Dermis microvascular lymphatic vessel endothelial cell (primary cell): ENCODE measurements at places on chromosomes 2 and 18.

DNA sequence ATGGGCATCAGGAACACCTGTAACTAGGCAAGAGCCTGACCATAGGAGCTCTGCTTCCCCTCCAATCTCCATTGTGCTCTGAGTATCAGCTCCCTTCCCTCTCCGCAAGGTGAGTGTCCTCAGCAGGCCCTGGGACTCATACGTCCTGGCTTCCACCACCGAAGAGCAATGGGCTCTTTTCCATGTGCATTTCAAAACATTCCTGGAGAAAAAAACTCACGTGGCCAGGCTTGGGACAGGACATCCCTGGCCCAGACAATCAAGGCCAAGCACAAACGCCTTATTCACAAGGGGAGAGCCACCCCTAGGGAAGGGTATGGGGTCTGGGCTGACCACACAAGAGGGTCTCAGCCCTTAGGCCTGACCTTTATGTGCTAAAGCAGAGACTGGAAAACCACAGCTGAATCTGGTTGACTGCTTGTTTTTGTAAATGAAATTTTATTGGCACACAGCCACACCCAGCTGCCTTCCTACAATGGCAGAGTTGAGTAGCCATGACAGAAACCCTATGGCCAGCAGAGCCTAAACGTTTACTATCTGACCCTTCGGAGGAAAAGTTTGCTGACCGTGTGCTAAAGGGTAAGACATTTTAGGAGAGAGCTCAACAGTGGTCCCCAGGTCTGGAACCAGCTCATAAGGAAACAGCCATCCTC, 175.7 kb upstream of the ARL4C start:
- DNase-seq: peak; percentile 44

GRCh38 chr2:239802185-239802649, 222.9 kb downstream of the NDUFA10 start:
- no peak for DNase-seq

DNA sequence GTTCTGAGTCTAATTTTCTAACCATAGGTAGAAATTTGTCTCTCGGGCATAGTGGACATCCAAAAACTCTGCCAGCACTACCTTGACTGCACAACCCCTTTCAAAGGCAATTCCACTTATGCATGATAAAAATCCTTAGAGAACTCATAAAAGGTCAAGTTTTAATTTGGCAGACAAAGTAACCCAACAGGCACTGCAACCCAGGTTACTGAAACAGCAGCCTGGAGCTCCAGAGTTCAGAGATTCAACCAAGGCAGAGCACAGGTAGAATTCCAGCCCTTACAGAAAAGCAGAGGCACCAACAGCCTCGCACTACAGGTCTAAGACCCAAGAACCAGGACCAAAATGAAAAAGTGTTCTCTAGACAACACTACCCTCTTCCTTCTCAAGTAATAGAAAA, 1.8 kb downstream of the DTNB start:
- DNase-seq: no peak

DNA sequence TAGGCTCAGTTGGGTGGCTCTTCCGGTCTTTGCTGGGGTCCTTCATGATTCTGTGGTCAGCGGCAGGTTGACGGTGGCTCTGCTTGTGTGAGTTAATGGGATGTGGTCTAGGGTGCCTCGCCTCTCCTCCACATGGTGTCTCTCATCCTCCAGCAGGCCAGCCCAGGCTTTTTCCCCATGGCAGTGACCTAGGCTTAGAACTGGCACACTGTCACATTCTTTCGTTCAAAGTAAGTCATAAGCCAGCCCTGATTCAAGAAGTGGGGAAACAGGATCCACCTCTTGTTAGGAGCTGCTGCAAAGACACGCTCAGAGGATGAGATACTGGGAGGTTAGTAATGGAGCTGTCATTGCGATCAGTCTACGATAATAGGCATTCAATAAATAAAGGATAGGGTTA, 46.0 kb upstream of the CTIF start:
- no peak for DNase-seq

DNA sequence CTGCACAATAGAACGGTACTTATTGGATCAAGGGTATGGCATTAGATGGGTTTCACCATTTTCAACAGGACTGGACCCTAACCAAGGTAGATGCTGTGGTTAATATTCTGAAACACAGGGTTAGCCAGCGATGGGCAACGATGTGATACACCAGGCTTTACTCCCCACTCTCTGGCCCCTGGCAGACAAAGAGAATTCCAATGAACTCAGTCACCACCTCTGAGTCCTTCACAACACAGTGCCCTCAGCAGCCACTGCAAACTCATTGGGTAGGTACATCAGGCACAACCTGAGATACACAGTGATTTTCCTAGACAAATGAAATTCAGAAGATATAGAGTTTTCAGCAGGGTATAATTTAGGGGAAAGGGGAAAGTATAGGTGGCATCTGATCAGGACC, 634.5 kb downstream of the ZEB2 start:
- no peak for DNase-seq

- no peak for DNase-seq
Measured at GRCh38 chr2:233409286-233409991, 55.1 kb downstream of the DGKD start.

DNA sequence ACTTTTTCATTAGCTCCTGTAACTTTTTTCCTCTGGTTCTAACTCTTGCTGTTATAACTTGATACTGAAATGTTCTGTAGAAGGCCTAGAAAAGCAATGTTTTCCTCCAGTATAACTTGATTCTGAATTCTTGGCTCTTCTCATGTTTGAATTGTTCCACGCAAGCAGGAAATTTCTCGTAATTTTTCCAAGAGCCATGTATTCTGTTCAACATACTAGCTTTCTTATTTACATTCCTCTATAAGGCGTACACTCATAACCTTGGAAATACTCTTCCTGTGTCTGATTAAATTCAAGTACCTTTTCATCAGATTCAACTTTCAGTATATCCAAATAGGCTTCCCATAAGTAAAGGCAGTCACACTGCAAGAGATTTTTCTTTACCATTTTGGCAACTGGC, 109.1 kb downstream of the SMAD2 start:
- no peak for DNase-seq

DNA sequence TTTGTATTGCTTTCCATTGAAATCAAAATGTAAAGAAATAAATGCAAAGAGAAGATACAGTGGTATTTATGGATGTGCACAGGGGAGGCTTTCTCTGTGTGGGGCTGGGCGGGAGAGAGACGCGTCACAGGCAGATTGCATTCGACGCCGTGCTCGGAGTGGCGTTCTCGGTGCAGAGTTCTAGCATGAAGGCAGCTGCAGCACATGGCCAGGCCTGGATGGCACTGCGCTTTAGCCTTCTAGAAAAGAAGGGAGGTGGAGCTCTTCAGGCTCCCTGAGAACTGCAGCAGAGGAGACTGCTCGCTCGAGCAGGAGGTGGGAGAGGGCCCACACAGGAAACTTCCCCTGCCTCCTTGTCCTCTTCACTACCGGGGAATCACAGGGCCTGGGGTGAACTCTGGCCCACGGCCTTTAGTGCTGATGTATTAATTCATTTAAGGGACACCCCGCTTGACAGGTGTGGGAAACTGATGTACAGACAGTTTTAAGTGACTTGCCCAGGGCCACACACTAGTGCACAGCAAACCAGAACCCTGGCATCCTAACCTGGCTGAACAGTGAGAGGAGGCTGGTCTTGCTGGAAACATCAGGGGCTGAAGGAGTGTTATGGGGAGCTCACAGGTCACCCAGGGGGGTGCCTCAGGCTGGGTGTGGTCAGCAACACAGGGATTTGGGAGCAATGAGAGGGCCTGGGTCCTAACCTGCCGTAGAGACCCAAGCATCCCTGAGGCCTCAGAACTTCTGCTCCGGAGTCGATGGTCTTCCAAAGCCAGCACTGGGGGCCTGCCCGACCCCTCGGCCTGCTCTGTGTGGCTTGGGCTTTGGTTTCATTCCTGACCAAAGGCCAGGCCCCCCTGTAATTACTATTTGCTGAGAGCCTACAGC, 199.9 kb downstream of the HDAC4 start:
- DNase-seq: no peak

GRCh38 chr2:212402316-212402715, 136.3 kb downstream of the ERBB4 start:
- DNase-seq: no peak

- DNase-seq: no peak
Measured at GRCh38 chr2:120568975-120569268, 166.7 kb upstream of the GLI2 start.

DNA sequence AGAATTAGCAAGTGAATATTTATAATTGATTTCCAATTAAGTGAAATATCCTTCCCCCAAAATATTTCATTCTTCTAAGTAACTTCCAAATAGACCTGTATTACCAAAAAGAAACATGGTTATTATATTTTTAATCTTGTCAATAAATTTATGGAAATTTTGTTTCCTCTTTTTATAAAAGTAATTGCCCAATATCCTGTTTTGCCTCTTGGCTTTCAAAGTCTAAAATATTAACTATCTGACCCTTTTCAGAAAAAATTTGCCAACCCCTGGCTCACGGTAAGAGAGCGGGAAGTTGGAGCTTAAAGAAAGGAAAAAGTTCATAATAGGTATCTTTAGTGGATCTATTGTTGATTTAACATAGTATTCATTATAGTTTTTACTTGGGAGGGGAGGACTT, 20.4 kb upstream of the SANBR start:
- DNase-seq: no peak

DNA sequence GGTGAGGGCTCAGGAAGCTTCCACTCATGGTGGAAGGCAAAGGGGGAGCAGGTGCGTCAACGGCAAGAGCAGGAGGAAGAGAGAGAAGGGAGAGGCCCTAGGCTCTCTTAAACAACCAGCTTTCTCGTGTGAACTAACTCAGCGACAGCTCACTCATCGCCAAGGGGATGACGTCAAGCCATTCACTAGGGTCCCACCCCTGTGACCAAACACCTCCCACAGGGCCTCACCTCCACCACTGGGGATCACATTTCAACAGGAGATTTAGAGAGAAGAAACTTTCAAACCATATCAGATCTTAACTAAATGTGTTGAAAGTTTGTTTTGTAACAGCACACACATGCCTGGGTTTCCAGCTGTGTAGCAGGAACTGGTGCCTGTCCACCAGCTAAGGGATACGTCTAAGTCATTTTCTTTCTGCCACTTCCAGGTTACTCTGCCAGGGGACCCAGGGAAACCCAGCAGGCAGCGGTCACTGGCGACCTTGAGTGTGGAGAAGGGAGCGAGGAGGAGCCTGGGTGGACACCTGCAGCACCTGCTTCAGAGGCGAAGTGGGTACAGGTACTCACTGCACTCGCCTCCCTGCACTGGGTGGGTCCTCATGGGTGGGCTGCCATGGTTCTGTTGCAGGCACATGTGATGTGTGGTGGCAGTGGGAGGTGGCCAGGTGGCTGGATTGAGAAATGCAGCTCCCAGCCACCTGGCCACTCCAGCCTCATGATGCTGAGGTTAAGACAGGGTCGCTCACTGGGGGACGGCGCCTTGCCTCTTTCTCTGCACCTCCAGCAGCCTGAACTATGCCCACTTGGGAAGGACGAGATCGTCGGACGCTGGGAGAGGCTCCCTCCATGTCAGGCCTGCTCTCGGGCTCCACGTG, 8.4 kb upstream of the GPC1 start:
- DNase-seq: no peak

- DNase-seq: no peak
Measured at GRCh38 chr2:15871239-15871783, 69.0 kb upstream of the MYCN start.

GRCh38 chr2:237540823-237541222, 25.6 kb upstream of the PRLH start:
- DNase-seq: peak; percentile 5

GRCh38 chr2:72222829-72223564, 75.3 kb upstream of the CYP26B1 start:
- DNase-seq: no peak

DNA sequence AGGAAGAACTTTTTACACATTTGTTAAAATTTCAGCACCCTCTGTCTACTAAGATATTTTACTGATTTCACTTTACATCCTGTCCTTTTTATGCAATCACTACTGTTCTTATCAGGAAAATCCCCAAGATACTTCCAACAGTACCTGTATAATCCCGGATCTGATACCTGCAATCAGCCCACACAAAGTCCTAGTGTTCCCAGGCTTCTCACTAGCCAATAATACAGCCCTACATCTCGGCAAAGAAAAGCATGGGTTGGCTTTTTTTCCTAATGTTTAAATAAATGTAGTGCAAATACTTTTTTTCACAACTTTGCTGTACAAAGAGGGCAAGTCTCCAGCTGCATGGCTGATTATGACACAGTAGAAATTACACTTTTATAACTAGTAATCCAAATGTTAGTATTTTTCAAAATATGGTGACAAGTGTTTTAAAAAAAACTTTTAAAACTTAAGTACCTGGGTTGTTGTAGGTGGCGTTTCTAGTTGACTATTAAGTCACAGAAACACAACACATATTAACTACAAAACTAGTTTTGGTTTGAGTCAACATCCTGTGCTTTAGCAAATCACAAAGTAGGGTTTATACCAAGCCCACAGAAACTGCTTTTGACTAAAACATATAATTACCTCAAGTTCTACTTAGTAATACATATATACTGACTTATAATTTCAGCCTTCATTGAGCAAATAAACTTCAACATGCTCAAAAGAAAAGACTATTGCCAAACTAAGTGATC, 19.5 kb downstream of the CNOT11 start:
- DNase-seq: no peak

- DNase-seq: no peak
Measured at GRCh38 chr2:54716375-54716774, 7.1 kb upstream of the EML6 start.

GRCh38 chr2:129080715-129081476, 762.2 kb upstream of the HS6ST1 start:
- no peak for DNase-seq

GRCh38 chr2:26640781-26641564, at the start of gene CIB4:
CIB4 (minus strand) TSS chr2:26641366; CDS start chr2:26641314, 52 bp downstream.
- DNase-seq: no peak

- DNase-seq: no peak
Measured at GRCh38 chr18:45284174-45284573, 331.1 kb upstream of the SLC14A2 start.

GRCh38 chr2:97747285-97747684, 33.9 kb downstream of the ZAP70 start:
- no peak for DNase-seq

DNA sequence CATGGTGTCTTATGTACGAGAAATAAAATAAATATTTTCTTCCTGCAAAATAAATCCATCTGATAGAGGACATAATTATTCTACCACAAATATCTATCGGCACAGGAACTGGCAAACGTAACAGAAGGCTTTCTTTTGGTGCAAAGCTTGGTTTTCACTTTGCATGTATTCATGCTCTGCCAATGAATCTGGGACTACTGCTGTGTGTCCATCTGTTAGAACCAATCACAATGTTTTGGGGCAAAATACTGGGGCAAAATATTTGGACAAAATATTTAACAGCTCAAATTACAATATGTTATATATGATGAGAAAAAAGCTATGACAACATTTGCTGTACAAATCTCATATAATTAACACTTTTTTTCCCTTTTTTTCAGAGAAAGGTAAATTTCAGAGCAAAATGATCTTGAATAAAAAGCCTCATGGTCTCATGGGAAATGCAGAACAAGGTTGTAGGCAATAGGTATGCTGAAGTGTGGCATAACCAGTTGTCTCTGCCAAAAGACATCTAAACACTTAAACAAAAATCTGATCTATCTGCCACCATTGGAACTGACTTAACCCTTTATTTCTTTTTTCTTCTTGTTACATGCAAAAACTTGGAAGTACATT, 923.2 kb downstream of the CPS1 start:
- DNase-seq: no peak
